Esophagus squamous epithelium (tissue), 5 donors: ENCODE measurements at places on chromosomes 2 and 18.

DNA sequence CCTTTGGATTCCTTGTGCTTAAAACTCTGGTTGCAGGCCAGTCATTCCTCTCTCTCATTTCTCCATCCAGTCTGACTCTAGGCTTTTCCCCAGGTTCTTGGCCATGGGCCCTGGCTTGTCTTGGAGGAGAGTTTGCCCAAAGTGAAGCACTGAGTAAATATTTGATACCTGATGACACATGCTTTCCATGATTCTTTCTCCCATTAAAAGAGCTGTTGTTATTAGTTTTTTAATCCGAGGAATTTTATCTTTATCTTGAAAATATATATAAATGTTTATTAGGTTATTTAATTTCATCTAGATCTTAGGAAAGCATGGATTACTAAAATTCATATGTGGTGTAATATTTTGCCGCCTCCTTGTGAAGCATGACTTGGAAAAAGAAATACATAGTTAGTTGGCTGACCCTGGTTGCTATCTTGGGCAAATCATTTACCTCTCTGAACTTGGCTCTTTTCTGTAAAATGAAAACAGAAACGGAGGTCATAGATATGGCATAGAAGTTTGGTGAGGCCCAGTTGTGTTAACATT, 650.1 kb downstream of the SLC4A3 start:
- no peak for DNase-seq

- DNase-seq: no peak
Measured at GRCh38 chr18:66046032-66046602, 295.3 kb downstream of the CDH7 start.

DNA sequence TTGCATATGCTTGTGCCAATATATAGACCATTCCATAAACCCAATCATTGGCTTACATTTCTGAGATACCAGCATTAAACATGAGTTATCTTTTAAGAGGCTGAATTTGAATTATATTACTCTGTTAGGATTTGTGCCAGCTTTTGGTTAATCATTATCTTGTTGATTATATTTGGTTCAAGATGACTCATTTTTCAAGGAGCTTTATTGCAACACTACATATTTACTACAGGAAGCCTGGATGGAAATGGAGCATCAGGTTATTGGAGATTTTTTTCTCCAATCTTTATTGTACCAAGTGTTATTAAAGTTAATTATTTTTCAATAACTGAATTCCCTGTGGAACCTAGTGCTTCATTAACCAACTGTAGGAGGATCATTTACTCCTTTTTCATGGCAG, 26.4 kb downstream of the EML4 start:
- no peak for DNase-seq

GRCh38 chr2:191860760-191861466, 14.0 kb upstream of the CAVIN2 start:
- DNase-seq: no peak

- no peak for DNase-seq
Measured at GRCh38 chr2:117933884-117934354, 80.0 kb downstream of the CCDC93 start.

- DNase-seq: no peak
Measured at GRCh38 chr18:30211112-30211511, 831.4 kb downstream of the DSC3 start.

DNA sequence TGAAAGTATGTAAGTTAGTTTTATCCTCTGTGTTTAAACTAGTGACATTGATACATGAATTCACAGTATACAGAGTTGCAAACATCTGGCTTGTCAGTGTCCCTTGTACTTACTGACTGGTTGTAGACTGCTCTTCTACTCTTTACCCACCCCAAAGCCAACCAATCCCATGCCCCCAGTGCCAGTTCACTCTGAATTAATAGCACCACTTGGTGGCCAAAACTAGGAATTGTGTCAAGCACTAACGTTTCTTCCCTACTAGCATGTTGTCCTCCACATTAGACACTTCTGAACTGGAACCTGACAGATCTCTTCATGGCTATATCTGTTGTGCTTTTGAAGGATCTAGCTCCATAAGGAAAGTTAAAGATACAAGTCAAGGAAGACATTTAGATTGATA, 27.2 kb upstream of the OTX1 start:
- DNase-seq: no peak

DNA sequence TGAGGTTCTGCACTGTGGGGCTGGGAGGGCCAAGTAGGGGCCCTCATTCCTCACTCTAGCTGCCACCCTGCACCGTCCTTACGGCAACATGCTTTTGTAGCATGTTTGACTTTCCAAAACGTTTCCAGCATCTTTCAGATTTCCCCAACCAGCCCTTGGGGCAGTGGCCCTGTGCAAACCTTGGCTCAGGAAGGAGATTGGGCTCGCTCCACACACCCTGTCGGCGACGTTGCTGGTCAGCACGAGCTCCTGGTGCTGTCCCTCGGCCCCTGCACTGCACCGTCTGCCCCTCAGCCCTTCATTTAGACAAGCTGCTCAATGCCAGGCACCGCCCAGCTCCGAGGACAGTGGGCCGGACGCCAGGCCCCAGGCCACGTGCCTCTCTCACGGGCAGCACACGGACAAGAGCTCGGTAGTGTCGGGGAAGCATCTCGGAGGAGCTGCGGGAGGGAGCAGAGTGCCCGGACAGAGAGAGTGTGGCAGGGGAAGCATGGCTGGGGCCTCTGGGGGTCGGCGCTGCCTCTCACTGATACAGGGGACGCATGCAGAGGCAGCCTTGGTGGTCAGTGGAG, 6.9 kb downstream of the GPR17 start:
- no peak for DNase-seq

DNA sequence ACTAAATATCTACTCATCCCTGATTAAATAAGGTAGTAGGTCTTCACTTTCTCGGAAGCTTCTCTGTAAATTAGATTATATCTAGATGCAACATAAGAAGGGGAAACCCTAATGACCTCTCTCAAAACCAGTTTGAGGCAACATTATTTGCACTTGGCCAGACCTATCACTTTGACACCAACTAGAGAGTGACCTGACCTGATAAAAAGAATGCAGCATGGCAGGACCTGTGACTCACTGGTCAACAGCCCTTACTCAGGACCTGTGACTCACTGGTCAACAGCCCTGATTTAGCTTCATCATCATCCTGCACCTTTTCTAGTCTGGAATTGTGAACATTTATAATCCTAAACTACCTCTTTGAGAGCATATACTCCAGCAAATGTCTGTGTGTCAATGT, 1957.7 kb upstream of the CELF4 start:
- no peak for DNase-seq

DNA sequence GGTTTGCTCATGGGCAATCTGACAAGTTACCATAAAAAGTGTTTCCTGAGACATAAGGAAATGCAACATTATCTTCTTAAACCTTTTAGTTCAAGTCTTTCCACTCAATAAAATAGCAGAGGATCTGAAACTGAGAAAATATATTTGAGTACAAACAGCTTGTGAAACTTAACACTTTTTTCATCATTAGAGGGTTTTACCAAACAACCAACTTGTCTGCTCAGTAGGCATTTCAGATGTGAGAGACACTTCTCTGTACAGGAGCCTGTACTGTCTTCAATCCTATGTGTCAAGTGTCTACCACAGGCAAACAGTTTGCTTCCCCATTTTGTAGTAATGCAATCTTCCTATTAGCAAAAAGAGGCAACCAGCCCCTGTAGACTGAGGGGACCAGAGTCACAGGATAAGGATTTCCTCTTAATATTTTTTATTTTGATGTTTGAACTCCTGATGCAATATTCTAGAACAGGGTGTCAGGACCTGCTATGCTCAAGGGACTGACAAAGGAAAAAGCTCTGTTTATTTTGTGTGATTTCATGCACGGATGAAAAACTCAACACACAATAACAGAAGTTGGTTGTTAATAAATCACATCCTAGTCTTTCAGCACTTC, 159.1 kb upstream of the LHCGR start:
- DNase-seq: no peak
